MCF 10A (cell line): ENCODE measurements at places on chromosomes 7 and 10. TPM values are rescaled to one million over a fixed set of nuclear protein-coding genes. Genes with fewer than 3 reads are reported as not detected.
A peak's percentile ranks its signal among the peaks of the same experiment; 100 is the strongest.

GRCh38 chr10:131646551-131647525 lies 254.0 kb upstream of the PPP2R2D start:
- no peak for DNase-seq
- H3K36me3 ChIP-seq = no peaks in the 10 kb centered on the region
- H3K27ac ChIP-seq = no peak overlapping the region

DNA sequence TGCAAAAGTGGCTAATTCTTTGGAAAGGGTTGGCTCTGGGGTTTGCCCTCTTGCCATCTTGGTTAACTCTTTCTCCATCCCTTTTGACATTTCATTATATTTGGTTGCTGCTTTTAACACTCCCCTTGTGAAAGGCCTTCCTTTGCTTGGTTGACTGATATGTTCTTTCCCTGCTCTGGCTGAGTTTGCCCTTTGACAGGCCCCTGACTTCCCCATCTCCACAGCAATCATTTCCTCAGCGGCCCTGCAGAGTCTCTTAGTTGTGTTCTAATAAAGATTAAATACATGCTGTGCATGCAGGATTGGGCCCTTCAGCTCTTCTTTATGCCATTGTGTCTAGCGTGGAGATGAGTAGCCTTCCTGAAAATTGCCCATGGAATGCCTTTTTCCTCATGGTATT lies 84.5 kb upstream of the CSTF2T start:
- H3K36me3 ChIP-seq = no peaks in the 10 kb centered on the region
- DNase-seq = no peak
- H3K27ac ChIP-seq = no peak overlapping the region
- H3K27me3 ChIP-seq = no peaks in the 10 kb centered on the region
- H3K4me3 ChIP-seq = no peak overlapping the region

- H3K27ac ChIP-seq = no peak overlapping the region
- H3K4me1 ChIP-seq = no peaks in the 10 kb centered on the region
- H3K4me3 ChIP-seq = no peak overlapping the region
- peaks cover 7% of the 10 kb centered on the region for H3K36me3 ChIP-seq
Measured at GRCh38 chr7:2331707-2332106, 17.5 kb upstream of the SNX8 start.

DNA sequence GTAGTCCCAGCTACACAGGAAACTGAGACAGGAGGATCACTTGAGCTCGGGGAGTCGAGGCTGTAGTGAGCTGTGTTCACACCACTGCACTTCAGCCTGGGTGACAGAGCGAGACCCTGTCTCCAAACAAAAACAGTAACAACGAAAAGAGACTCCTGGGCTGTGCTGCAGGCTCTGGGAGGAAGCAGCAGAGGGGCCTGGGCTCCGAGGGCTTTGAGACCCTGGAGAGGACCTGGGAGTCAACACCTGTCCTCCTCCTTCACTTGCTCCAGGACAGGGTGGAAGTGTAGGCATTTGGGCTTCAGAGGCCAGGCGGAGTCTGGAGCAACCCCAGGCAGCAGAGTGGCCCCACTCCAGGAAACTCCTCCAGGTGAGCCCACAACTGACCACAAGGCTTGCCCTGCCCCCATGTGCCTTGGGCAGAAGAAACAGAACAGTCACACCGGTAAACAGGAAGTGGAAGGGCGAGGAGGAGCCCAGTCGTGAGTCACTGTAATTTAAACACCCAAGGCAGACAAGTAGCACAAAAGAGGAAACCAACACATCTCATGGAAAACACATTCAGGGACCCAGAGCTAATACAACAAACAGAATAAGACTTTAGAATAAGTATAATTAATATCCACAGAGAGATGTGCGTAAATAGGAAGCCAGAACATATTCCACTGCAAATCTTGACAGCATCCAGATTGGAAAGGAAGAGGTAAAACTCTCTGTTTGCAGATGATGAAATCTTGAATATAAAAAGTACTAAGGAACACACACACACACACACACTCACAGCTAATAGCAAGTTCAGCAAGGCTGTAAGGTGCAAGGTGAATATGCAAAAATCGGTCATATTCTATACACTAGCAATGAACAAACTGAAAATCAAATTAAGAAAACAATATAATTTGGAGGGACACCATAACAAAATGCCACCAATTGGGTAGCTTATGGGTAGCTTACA lies 20.5 kb upstream of the RASGEF1A start:
- H3K27ac ChIP-seq = peak overlapping the region; percentile 73
- H3K4me1 ChIP-seq = peaks cover 12% of the 10 kb centered on the region
- DNase-seq = peak; percentile 86
- peaks cover under 1% of the 10 kb centered on the region for H3K27me3 ChIP-seq
- H3K36me3 ChIP-seq = no peaks in the 10 kb centered on the region

DNA sequence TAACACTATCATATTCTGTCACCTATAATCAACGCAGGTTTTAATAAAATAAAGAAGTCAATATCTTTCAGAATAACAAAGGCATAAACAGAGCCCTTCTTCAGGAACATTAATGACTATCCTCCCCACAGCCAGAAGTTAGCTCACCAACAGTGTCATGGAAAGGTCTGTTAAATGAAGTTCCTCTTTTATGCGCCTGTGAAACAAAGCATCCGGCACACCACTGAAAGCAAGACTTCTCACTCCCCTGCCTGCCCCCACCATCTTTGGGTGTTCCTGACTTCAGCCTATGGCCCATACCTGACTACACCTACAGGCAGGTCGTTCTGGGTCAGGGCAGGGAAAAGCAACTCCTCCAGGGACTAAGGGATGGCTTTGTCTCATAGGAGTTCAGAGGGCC lies 205.4 kb downstream of the FANK1 start:
- no peaks in the 10 kb centered on the region for H3K27me3 ChIP-seq
- H3K4me3 ChIP-seq = no peak overlapping the region
- H3K36me3 ChIP-seq = no peaks in the 10 kb centered on the region
- no peak overlapping the region for H3K27ac ChIP-seq
- no peak for DNase-seq
- no peaks in the 10 kb centered on the region for H3K4me1 ChIP-seq

BICC1 gene
- total RNA-seq = 7.9 and 15.6 TPM in 2 replicates

- no peak overlapping the region for H3K27ac ChIP-seq
- peaks cover 37% of the 10 kb centered on the region for H3K27me3 ChIP-seq
- H3K4me3 ChIP-seq = no peak overlapping the region
- no peaks in the 10 kb centered on the region for H3K36me3 ChIP-seq
- no peaks in the 10 kb centered on the region for H3K4me1 ChIP-seq
- DNase-seq = no peak
Measured at GRCh38 chr10:78505657-78506056, 472.0 kb downstream of the RPS24 start.

TAS2R4 gene
- total RNA-seq = 2.5 and 3.5 TPM in 2 replicates

DNA sequence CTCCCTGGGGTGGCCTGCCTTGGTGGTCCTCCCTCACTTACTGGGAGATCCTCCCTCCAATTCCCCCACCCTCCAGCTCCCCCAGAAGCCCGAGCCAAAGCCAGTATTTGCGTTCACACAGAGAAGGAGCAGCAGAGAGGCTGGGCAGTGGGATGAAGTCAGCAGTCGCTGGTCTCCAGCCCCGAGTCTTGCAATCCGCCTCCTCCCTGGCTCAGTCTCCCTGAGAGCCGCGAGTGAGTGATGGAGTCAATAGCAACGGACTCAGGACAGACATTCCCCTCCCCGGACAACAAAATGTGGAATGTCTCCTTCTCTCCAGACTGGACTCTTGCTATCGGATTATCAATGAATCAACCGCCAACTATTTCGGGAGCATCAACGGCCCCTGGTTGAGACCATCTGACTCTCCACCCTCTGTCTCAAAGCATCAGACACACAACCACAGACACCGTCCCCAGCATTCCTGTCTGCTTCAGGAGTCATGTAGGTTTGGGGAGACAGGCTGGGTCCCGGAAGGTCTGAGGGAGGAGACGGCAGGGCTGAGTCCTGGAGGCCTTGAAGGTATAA lies 178.4 kb downstream of the SH3PXD2A start:
- no peaks in the 10 kb centered on the region for H3K27me3 ChIP-seq
- no peak overlapping the region for H3K27ac ChIP-seq
- no peaks in the 10 kb centered on the region for H3K36me3 ChIP-seq
- peaks cover 13% of the 10 kb centered on the region for H3K4me1 ChIP-seq
- DNase-seq = no peak

DNA sequence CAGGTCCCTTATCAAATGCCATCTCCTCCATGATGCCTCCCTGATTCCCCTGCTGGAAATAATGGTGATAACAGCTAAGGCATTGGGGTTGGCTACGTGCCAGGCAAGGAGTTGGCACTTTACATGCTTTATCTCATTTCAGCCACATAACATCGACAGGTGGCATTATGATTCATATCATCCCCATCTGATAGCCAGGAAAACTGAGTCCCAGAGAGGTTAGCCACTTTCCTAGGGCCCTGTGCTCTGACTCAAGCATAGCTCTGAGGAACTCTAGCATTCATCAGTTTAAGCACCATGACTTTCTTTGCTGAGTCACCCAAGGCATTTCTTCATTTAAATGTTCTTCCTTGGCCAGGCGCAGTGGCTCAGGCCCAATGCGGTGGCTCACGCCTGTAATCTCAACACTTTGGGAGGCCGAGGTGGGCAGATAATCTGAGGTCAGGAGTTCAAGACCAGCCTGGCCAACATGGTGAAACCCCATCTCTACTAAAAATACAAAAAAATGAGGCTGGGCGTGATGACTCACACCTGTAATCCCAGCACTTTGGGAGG lies 6.6 kb downstream of the LEP start:
- no peak overlapping the region for H3K27ac ChIP-seq
- H3K4me1 ChIP-seq = peaks cover 4% of the 10 kb centered on the region
- peak; percentile 58 for DNase-seq
- H3K36me3 ChIP-seq = no peaks in the 10 kb centered on the region
- no peaks in the 10 kb centered on the region for H3K27me3 ChIP-seq
- H3K4me3 ChIP-seq = no peak overlapping the region

MMD2 gene
- total RNA-seq = not detected in 2 replicates

GRCh38 chr10:131075218-131075770 lies 236.2 kb downstream of the TCERG1L start:
- no peak for DNase-seq
- H3K36me3 ChIP-seq = no peaks in the 10 kb centered on the region

- H3K27ac ChIP-seq = no peak overlapping the region
- no peak overlapping the region for H3K4me3 ChIP-seq
- peaks cover 18% of the 10 kb centered on the region for H3K4me1 ChIP-seq
- H3K27me3 ChIP-seq = no peaks in the 10 kb centered on the region
- DNase-seq = no peak
Measured at GRCh38 chr7:150398108-150398964, 19.2 kb downstream of the ZNF775 start.

PIK3CG gene
- not detected in 2 replicates for total RNA-seq

GRCh38 chr10:665579-666091 lies 23.8 kb downstream of the DIP2C start:
- H3K36me3 ChIP-seq = no peaks in the 10 kb centered on the region
- no peaks in the 10 kb centered on the region for H3K27me3 ChIP-seq
- no peak for DNase-seq
- no peak overlapping the region for H3K27ac ChIP-seq
